ENCODE measurements at places on chromosomes 4 and X. TPM values are rescaled to one million over a fixed set of nuclear protein-coding genes. Genes with fewer than 3 reads are reported as not detected.

The MAGEB1 gene
- total RNA-seq, result not detected

The EXOC1 gene
- total RNA-seq, result 37.2 TPM

The BRCC3 gene
- total RNA-seq, result 25.2 TPM

The HCCS gene
- 18.7 TPM for total RNA-seq

The SATL1 gene
- total RNA-seq, result not detected

The YIPF7 gene
- total RNA-seq, result not detected

The P2RY10 gene
- total RNA-seq, result 89.1 TPM

- H3K4me1 ChIP-seq, result peaks cover 5% of the 10 kb centered on the region
- H3K36me3 ChIP-seq, result no peaks in the 10 kb centered on the region
- DNase-seq, result peak; percentile 50
- no peaks in the 10 kb centered on the region for H3K27me3 ChIP-seq
- H3K4me3 ChIP-seq, result no peak overlapping the region
- peak overlapping the region; percentile 35 for H3K27ac ChIP-seq
These were observed 133.3 kb upstream of the MBNL3 start for GRCh38 chrX:132622130-132622529.

DNA sequence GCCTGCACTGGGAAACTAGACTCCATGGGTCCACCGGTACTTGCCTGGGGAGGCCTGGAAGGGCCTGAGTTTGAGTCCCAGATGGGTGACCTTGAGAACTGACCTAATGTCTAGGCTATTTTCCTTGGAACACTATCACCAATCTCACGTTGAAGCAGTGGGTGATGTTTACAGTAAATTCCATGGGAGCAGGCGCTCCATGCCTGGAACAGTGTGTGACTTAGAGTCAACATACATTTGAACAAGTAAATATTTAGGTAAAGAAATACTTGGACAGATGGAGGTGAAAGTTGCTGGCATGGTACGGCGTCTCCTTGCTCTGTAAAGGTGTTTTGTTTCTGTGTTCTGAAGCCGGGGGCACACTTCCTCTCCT lies 47.5 kb downstream of the TBC1D14 start:
- H3K27ac ChIP-seq, result no peak overlapping the region
- DNase-seq, result no peak

- no peak overlapping the region for H3K4me3 ChIP-seq
- no peaks in the 10 kb centered on the region for H3K36me3 ChIP-seq
- no peaks in the 10 kb centered on the region for H3K27me3 ChIP-seq
These were observed 79.1 kb downstream of the NPFFR2 start for GRCh38 chr4:72110886-72111285.

- H3K27ac ChIP-seq, result no peak overlapping the region
- H3K4me3 ChIP-seq, result no peak overlapping the region
- DNase-seq, result no peak
- no peaks in the 10 kb centered on the region for H3K4me1 ChIP-seq
- no peaks in the 10 kb centered on the region for H3K27me3 ChIP-seq
These were observed 291.7 kb downstream of the USP46 start for GRCh38 chr4:52367282-52367830.

GRCh38 chr4:36328130-36328529 lies 46.7 kb downstream of the DTHD1 start:
- no peak for DNase-seq
- peaks cover 7% of the 10 kb centered on the region for H3K36me3 ChIP-seq
- no peak overlapping the region for H3K4me3 ChIP-seq
- H3K27ac ChIP-seq, result no peak overlapping the region
